ENCODE measurements at places on chromosomes 11 and 22. TPM values are rescaled to one million over a fixed set of nuclear protein-coding genes. Genes with fewer than 3 reads are reported as not detected.

DNA sequence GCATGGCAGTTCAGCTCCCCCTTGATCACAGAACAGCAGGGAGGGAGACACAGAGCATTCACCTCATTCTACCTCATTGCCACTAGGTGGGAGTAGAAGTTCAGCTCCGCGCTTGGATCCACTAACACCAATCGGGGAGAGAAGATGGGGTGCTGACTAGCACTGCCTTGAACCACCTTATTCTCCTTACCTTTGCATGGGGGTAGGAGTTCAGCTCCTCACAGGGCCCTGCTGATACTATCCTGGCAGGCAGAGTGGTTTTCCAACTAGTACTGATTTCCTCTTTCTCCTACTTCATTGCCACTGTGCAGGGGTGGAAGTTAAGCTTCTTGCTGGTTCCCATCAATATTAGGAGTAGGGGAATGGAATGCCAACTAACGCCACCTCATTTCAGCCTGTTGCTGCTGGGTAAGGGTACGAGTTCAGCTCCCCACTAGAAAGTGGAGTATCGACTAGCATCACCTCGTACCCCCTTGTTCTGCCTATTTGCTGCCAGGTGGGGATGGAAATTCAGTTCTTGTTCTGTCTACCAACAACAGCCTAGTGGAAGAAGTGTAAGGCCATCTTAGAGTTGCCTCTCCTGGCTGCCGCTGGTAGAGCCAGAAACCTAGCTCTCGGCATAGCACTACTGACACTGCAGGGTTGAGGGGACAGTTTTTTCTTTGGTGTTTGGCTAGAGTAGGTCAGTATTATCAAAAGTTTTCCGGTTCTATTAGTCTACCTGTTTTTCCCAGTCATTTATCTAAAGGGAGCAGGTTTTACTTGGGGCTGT, 550.9 kb upstream of the CCDC90B start:
- H3K36me3 ChIP-seq, result no peaks in the 10 kb centered on the region
- H3K27ac ChIP-seq, result no peak overlapping the region
- DNase-seq, result peak; percentile 51
- no peak overlapping the region for H3K4me3 ChIP-seq
- H3K4me1 ChIP-seq, result no peaks in the 10 kb centered on the region
- no peaks in the 10 kb centered on the region for H3K27me3 ChIP-seq

Gene NUDT8
- total RNA-seq, result 2.4 TPM

Gene OR51I2
- not detected for total RNA-seq

- H3K4me1 ChIP-seq, result no peaks in the 10 kb centered on the region
- peak; percentile 59 for DNase-seq
- no peak overlapping the region for H3K4me3 ChIP-seq
- no peak overlapping the region for H3K27ac ChIP-seq
- H3K36me3 ChIP-seq, result no peaks in the 10 kb centered on the region
Observed at GRCh38 chr11:31487848-31488247, 21.6 kb downstream of the IMMP1L start.

- no peak overlapping the region for H3K27ac ChIP-seq
- H3K27me3 ChIP-seq, result no peaks in the 10 kb centered on the region
- H3K4me1 ChIP-seq, result peaks cover 11% of the 10 kb centered on the region
- no peak for DNase-seq
- H3K4me3 ChIP-seq, result no peak overlapping the region
- H3K36me3 ChIP-seq, result no peaks in the 10 kb centered on the region
Observed at GRCh38 chr11:69055212-69055586, 6.5 kb downstream of the TPCN2 start.

Gene SYT13
- total RNA-seq, result 0.03 TPM

- peak; percentile 9 for DNase-seq
- no peak overlapping the region for H3K4me3 ChIP-seq
- H3K36me3 ChIP-seq, result no peaks in the 10 kb centered on the region
- no peaks in the 10 kb centered on the region for H3K27me3 ChIP-seq
- no peak overlapping the region for H3K27ac ChIP-seq
- no peaks in the 10 kb centered on the region for H3K4me1 ChIP-seq
Observed at GRCh38 chr11:108654994-108655631, 9.8 kb upstream of the DDX10 start.

DNA sequence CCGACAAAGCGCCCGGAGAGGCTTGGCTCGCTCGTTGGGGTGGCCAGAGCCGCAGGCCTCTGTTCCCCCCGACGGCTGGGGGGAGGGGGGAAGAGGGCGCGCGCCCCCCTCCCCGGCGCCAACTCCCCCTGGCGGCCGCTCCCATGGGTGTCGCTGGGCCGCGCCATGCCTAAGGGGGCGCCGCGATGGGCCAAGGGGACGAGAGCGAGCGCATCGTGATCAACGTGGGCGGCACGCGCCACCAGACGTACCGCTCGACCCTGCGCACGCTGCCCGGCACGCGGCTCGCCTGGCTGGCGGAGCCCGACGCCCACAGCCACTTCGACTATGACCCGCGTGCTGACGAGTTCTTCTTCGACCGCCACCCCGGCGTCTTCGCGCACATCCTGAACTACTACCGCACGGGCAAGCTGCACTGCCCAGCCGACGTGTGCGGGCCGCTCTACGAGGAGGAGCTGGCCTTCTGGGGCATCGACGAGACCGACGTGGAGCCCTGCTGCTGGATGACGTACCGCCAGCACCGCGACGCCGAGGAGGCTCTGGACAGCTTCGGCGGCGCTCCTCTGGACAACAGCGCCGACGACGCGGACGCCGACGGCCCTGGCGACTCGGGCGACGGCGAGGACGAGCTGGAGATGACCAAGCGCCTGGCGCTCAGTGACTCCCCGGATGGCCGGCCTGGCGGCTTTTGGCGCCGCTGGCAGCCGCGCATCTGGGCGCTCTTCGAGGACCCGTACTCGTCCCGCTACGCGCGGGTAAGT, 1.4 kb downstream of the KCNC1 start:
- H3K27me3 ChIP-seq, result no peaks in the 10 kb centered on the region
- H3K27ac ChIP-seq, result no peak overlapping the region
- peaks cover 11% of the 10 kb centered on the region for H3K4me1 ChIP-seq
- DNase-seq, result no peak
- peak overlapping the region; percentile 69 for H3K4me3 ChIP-seq

DNA sequence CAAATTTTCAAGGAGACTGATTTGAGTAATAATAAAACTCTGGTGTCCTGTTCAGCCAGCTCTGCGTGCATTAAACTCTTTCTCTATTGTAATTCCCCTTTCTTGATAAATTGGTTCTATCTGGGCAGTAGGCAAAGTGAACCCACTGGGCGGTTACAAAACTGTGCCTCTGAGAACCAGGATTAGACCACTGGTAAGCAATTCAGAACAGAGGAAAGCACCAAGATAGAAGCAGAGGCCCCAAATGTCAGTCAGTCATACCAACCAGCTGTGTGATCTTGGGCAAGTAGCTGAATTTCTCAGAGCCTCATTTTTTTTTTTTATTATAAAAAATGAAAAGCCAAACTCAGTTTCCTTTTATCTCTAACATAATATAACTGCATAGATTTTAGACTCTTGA, 54.9 kb downstream of the TRIM44 start:
- no peaks in the 10 kb centered on the region for H3K27me3 ChIP-seq
- no peak overlapping the region for H3K4me3 ChIP-seq
- no peaks in the 10 kb centered on the region for H3K36me3 ChIP-seq
- peaks cover 3% of the 10 kb centered on the region for H3K4me1 ChIP-seq
- H3K27ac ChIP-seq, result no peak overlapping the region

Gene BIK
- 0.14 TPM for total RNA-seq

Gene ADORA2A
- total RNA-seq, result 8.7 TPM

Gene TYMP
- total RNA-seq, result 0.63 TPM

Gene MOV10L1
- total RNA-seq, result not detected

Gene ADAMTS15
- total RNA-seq, result 7.9 TPM

GRCh38 chr11:112318661-112319060, 58.0 kb upstream of the PLET1 start:
- no peaks in the 10 kb centered on the region for H3K36me3 ChIP-seq
- H3K27ac ChIP-seq, result no peak overlapping the region
- no peaks in the 10 kb centered on the region for H3K27me3 ChIP-seq
- H3K4me1 ChIP-seq, result peaks cover 26% of the 10 kb centered on the region

Gene KCNK7
- total RNA-seq, result not detected

Gene DEFB108B
- total RNA-seq, result not detected

DNA sequence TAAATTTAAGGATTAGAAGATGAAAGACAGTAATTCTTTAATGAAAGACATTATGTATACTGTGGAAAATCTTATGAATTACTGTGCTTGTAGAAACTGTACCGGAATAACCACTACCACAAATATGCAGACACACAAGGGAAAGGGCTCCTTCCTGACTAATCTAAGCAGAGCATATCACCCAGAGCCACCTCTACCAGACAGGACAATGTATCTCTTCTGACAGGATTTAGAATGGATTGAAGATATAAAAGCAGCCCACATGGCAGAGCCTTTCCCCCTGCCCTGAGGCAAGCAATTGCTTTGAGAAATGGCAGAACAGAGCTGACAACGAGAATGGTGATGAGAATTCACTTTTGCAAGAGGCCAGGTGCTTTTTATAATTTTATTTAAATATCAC, 144.1 kb downstream of the NOX4 start:
- H3K4me3 ChIP-seq, result no peak overlapping the region
- H3K27me3 ChIP-seq, result no peaks in the 10 kb centered on the region
- no peaks in the 10 kb centered on the region for H3K36me3 ChIP-seq
- no peak for DNase-seq
- H3K4me1 ChIP-seq, result no peaks in the 10 kb centered on the region

GRCh38 chr11:35106595-35106994, 32.4 kb upstream of the CD44 start:
- H3K4me3 ChIP-seq, result no peak overlapping the region
- H3K27ac ChIP-seq, result no peak overlapping the region
- H3K36me3 ChIP-seq, result no peaks in the 10 kb centered on the region
- H3K27me3 ChIP-seq, result no peaks in the 10 kb centered on the region

Gene TTC36
- total RNA-seq, result 0.47 TPM

Gene KDELR3
- total RNA-seq, result 2.2 TPM

Gene MAP6
- total RNA-seq, result 0.53 TPM

DNA sequence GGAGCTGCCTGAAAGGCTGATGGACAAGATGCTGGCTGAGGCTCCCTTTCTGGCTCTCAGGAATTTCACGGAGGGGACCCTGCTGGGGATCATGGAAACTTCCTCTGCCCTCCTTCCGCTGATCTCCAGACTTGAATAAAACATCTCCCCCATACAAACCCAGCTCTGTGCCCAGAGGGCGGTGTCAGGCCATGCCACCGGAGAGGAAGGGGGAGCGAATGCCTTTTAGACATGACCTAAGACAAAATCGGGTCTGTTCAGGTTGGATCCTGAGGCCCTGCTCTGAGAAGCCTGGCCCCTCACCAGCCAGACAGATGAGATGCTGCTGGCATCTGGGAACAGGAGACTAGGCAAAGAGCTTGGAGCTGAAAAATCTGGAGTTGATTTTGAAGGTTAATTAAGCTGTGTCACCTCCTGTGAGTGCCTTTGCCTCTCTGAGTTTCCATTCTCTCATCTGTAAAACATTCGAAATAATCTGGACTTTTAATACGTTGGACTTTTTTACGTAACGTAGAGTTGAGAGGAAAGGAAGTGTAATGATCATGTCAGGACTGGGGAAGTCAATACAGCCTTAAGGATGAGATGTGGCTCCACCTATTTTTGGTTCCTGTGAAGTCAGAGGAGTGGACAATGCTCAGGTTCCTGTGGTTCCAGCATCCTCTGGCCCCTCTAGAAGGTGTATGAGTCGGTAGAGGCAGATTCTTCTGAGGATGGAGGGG, 163.6 kb downstream of the ST3GAL4 start:
- peaks cover 15% of the 10 kb centered on the region for H3K4me1 ChIP-seq
- no peak overlapping the region for H3K4me3 ChIP-seq
- peak overlapping the region; percentile 47 for H3K27ac ChIP-seq
- H3K36me3 ChIP-seq, result no peaks in the 10 kb centered on the region

Gene TMEM191B
- total RNA-seq, result not detected

DNA sequence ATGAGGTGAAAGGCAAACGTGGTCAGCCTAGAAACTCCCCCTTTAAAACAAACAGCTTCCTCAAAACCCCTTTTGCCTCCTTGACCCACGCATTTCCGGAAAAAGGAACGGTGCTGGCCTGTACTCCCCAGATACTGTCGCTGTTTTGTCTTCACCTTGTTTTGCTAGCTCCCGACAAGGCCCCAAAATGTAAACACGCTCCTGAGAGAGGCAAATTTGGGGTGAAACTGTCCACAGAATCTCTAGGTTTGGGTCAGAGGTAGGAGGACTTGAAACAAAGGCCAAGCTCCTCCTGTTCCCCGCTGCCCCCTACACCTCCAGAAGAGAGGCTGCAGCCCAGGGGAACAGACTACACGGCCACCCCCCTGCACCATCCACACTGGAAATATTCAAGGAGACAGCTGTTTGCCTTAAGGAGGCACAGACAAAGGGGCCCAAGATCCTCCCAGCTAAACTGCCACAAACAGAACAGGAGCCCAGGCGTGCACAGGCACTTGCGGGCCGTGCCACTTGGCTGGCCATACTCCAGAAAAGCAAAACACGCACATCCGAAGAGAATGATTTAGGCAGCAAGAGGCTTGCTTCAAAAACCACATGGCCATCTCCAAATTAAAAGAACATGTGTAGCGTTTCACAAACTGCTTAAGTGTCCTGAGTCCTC, 160.5 kb upstream of the GRK3 start:
- H3K4me1 ChIP-seq, result peaks cover 29% of the 10 kb centered on the region
- peak overlapping the region; percentile 83 for H3K27ac ChIP-seq
- peak overlapping the region; percentile 76 for H3K4me3 ChIP-seq
- peak; percentile 81 for DNase-seq

DNA sequence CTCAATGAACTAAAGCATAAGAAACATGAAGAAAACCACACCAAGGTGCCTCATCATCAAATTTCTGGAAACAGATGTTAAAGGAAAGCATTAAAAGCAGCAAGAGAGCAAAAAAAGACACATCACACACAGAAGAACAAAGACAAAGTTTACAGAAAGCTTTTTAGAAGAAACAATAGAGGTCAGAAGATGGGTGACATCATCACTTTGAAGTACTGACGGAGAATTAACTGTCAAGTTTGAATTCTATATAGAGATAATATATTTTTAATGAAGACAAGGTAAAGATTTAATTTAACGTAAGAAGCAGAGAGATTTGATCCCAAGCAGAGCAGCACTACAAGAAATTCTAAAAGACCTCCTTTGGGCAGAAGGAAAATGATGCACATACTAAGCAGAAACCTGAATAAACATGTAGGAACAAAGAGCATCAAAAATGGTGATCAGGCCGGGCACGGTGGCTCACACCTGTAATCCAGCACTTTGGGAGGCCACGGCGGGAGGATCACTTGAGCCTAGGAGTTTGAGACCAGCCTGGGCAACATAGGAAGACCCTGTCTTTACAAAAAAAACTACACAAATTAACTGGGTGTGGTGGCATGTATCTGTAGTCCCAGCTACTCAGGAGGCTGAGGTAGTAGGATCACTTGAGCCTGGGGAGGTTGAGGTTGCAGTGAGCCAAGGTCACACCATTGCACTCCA, 63.3 kb upstream of the RTL6 start:
- no peaks in the 10 kb centered on the region for H3K36me3 ChIP-seq
- no peak overlapping the region for H3K4me3 ChIP-seq
- H3K27ac ChIP-seq, result no peak overlapping the region
- DNase-seq, result no peak
- H3K4me1 ChIP-seq, result no peaks in the 10 kb centered on the region
- no peaks in the 10 kb centered on the region for H3K27me3 ChIP-seq

GRCh38 chr11:80856066-80856465, 1415.2 kb upstream of the TENM4 start:
- no peak overlapping the region for H3K4me3 ChIP-seq
- no peak overlapping the region for H3K27ac ChIP-seq
- no peak for DNase-seq
- no peaks in the 10 kb centered on the region for H3K36me3 ChIP-seq

GRCh38 chr11:113476553-113476952, 1.4 kb upstream of the DRD2 start:
- H3K27ac ChIP-seq, result no peak overlapping the region
- DNase-seq, result no peak
- H3K36me3 ChIP-seq, result no peaks in the 10 kb centered on the region
- no peak overlapping the region for H3K4me3 ChIP-seq
- no peaks in the 10 kb centered on the region for H3K27me3 ChIP-seq
- peaks cover 9% of the 10 kb centered on the region for H3K4me1 ChIP-seq

Gene USH1C
- total RNA-seq, result 0.35 TPM
